B cell (primary cell): ENCODE measurements at places on chromosomes 1 and 21. TPM values are rescaled to one million over a fixed set of nuclear protein-coding genes. Genes with fewer than 3 reads are reported as not detected.

GRCh38 chr1:96967311-96967710 is 245.7 kb downstream of the PTBP2 start:
- DNase-seq, result no peak
- H3K4me1 ChIP-seq, result no peaks in the 10 kb centered on the region
- no peak overlapping the region for H3K4me3 ChIP-seq
- peaks cover 2% of the 10 kb centered on the region for H3K27me3 ChIP-seq
- no peaks in the 10 kb centered on the region for H3K36me3 ChIP-seq

DNA sequence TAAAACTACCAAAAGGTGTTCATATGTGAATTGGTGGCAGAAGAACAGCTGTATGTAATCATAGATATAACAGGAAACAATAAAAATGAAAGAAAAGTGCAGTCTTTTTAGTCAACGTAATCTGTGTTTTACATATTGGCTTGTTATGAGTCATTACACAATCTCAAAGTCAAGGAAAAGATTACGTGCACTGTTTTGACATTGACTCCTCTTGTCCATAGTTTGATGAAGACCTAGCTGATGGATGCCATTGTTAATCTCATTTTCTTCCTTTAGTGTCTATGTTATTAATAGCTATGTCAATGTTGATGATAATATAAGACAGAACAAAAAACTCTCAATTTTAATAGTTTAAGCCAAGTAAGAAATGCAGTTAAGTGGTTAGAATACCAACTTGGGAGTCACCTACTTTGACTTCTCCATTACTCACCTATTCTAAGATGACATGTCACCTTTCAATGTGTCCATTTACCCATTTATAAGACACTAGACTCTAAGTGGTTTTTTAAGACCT is 84.5 kb upstream of the SAMSN1 start:
- no peaks in the 10 kb centered on the region for H3K4me1 ChIP-seq
- no peak for DNase-seq
- H3K27me3 ChIP-seq, result no peaks in the 10 kb centered on the region
- H3K4me3 ChIP-seq, result no peak overlapping the region

SYNC gene
- not detected in 2 replicates for total RNA-seq

DNA sequence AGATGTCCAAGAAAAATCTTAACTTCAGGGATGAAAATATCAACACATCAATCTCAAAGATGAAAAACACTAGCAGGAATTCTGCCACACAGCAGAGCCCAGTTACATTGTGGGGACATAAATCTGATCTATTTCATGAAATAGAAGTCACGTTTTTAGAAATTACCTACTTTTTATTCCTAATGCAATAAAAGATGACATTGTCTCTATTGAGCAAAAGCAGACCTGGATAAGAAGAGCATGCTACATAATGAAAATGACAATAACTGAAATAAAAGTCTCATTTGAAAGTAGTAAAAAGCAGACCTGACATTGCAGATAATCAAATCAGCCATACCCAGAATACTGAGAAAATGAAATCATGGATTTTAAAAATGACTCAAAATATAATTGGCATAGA is 156.8 kb downstream of the NTNG1 start:
- no peak overlapping the region for H3K4me3 ChIP-seq
- H3K27ac ChIP-seq, result no peak overlapping the region
- no peaks in the 10 kb centered on the region for H3K36me3 ChIP-seq

GRCh38 chr1:20089328-20090077 is 19.5 kb downstream of the PLA2G5 start:
- H3K27ac ChIP-seq, result no peak overlapping the region
- H3K4me1 ChIP-seq, result peaks cover 6% of the 10 kb centered on the region
- no peak for DNase-seq
- H3K36me3 ChIP-seq, result no peaks in the 10 kb centered on the region
- H3K27me3 ChIP-seq, result no peaks in the 10 kb centered on the region

GRCh38 chr1:43639976-43640794 is 9.8 kb upstream of the KDM4A start:
- no peaks in the 10 kb centered on the region for H3K27me3 ChIP-seq
- H3K4me3 ChIP-seq, result no peak overlapping the region
- H3K27ac ChIP-seq, result no peak overlapping the region
- no peaks in the 10 kb centered on the region for H3K4me1 ChIP-seq
- DNase-seq, result no peak
